ENCODE measurements at places on chromosomes 12 and 14. TPM values are rescaled to one million over a fixed set of nuclear protein-coding genes. Genes with fewer than 3 reads are reported as not detected.

DNA sequence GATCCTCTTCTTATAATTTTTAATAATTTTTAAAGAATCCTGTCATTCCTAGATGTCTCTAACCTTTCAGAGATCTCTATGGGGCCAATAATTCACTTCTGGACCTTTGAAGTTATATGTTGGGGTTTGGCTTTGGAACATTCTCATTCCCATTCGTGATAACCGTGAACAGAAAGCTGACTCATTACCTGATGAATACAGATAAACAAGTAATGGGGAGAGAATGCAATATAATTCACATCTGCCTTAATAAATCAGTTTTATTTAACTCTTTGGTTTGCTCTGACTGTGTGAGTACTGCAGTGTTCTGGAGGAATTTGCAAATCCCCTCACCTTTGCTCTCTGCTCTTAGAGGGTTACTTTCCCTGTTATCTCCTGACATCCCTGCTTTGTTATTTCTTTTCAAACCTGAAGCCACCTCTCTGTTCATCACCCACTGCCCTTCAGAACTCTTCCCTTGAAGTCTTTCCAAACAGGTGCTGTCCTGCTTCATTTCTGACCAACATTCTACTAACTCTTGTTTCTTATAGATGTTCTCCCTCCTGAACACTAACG lies 79.6 kb upstream of the SLC38A2 start:
- peak; percentile 70 for DNase-seq

- DNase-seq, result peak; percentile 6
Measured at GRCh38 chr12:128920468-128920867, 67.2 kb downstream of the GLT1D1 start.

GRCh38 chr12:64814432-64814831 lies 10.0 kb upstream of the TBC1D30 start:
- DNase-seq, result no peak

- DNase-seq, result no peak
Measured at GRCh38 chr14:77068517-77069200, 29.4 kb upstream of the CIPC start.

DNA sequence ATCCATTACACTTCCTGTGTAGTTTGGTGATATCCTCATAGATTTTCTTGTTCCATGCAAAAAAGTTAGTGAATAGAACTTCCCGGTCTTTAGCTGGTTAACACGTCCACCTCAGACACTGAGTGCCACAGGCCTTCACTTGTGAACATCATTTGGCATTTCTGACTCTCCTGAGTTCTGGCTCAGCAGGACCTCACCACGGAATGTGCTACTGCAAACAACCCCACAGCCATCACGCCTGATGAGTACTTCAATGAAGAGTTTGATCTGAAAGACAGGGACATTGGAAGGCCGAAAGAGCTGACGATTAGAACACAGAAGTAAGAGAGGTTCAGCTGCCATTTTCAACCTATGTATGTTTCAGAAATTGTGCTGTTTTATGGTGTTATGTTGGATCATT lies 20.0 kb downstream of the C12orf76 start:
- no peak for DNase-seq

GRCh38 chr12:29578070-29578469 lies 80.6 kb upstream of the OVCH1 start:
- peak; percentile 66 for DNase-seq

Gene CATSPERB
- not detected for total RNA-seq

- DNase-seq, result no peak
Measured at GRCh38 chr14:23434488-23435222, 805 bp downstream of the MYH7 start.

Gene SLC25A47
- total RNA-seq, result not detected

- peak; percentile 13 for DNase-seq
Measured at GRCh38 chr12:79857675-79858074, 77.2 kb downstream of the PPP1R12A start.

DNA sequence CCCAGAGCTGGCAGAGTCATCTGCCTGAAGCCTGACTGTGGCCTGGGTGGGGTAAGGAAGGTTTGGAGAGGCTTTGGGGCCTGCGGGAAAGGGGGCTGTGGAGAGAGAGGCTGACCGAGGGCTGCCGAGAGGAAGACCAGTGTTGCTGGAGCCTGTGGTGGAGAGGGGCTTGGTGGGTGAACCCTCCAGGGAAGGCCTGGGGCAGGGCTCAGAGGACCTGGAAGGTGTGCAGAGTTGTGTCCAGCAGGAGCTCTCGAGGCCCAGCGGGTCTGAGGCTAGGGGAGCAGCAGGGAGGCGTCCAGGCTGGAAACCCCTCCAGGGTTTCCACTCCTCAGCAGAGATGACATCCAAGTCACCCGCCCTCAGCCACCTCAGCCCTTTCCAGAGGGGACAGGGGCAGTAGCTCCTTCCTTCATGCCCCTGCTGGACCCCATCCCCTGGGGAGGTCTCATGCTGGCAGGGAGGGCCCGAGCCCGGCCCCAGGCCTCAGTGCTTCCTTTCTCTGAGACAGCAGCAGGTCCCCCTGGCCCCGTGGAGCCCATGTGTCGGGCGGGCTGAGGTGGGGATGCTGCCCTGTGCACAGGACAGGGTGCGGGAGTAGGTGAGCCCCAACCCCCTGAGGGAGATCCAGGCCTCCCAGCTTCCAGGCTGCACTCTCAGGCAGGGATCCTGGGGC lies 8.4 kb downstream of the CEP170B start:
- DNase-seq, result no peak

DNA sequence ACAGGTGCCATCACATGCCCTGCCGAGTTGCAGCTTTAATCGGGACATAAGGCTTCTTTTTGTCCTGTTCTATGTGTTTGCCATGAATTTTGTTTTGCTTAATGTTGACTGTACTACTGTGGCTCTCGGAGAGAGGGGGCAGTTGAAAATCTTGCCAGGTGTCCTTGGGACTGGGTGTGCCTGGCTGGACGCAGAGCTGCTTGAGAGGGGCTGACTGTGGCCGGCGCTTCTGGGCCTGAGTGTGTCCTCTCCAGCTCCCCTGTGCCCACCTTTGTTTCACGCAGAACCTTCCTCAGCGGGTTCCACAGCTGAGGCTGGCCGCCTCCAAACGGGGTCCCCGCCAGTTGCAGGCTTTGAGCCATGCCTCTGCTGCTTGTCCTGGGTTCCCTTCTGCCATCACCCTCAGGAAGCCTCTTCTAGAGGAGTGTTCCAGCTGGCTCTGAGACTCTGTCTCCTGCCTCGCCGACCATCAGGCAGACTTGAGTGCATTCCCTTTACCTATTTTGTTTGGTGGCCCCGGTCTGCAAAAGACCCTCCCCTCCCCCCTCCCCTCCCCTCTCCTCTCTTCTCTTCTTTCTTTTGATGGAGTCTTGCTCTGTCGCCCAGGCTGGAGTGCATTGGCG lies 49.7 kb downstream of the DDX51 start:
- no peak for DNase-seq
